RWPE2 (cell line): ENCODE measurements at places on chromosomes 2 and 18.
A peak's percentile ranks its signal among the peaks of the same experiment; 100 is the strongest.

DNA sequence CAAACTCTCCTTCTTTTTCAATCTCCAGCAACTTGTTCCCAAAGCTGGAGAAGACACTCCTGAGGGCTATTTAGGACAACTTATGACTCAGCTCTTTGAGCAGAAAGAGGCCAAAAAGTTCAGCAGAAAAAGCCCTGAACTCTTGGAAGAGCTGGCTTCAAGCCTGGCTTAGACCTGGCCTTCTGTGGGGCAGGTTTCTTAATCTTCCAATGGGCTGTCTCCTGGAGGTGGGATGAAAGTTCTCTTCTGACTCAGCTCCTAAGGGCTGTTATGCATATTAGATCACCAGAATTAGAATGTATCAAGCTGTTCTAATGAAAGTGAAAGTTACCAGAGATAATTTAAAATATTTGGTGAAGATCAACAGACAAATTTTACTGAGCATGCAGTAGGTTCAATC is 129.4 kb downstream of the RAD51AP2 start:
- no peaks in the 10 kb centered on the region for H3K27me3 ChIP-seq
- DNase-seq: no peak
- H3K4me1 ChIP-seq: no peaks in the 10 kb centered on the region
- H3K27ac ChIP-seq: no peak overlapping the region
- no peaks in the 10 kb centered on the region for H3K36me3 ChIP-seq
- H3K4me3 ChIP-seq: no peak overlapping the region

DNA sequence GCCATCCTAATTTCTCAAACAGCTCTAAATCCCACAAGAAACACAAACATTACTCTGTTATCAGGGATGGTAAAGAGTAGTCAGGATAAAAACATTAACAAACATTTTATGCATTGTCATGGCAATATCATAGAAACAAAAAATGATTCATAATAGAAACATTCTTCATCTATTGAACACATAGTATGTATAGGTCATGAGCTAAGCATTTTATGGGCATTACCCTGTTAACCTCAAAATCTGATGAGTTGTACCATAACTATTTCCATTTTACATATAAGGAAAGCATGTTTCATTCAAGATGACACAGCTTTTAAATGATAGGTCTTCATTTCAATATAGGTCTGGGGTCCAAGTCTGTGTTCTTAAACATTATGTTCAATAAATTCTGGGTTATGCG is 344.9 kb downstream of the RND3 start:
- H3K4me3 ChIP-seq: no peak overlapping the region
- H3K27ac ChIP-seq: peak overlapping the region; percentile 93
- peaks cover 32% of the 10 kb centered on the region for H3K4me1 ChIP-seq

- no peak for DNase-seq
- H3K36me3 ChIP-seq: no peaks in the 10 kb centered on the region
- peaks cover 13% of the 10 kb centered on the region for H3K4me1 ChIP-seq
- H3K4me3 ChIP-seq: no peak overlapping the region
Observed at GRCh38 chr2:29443627-29444026, 328.4 kb downstream of the CLIP4 start.

DNA sequence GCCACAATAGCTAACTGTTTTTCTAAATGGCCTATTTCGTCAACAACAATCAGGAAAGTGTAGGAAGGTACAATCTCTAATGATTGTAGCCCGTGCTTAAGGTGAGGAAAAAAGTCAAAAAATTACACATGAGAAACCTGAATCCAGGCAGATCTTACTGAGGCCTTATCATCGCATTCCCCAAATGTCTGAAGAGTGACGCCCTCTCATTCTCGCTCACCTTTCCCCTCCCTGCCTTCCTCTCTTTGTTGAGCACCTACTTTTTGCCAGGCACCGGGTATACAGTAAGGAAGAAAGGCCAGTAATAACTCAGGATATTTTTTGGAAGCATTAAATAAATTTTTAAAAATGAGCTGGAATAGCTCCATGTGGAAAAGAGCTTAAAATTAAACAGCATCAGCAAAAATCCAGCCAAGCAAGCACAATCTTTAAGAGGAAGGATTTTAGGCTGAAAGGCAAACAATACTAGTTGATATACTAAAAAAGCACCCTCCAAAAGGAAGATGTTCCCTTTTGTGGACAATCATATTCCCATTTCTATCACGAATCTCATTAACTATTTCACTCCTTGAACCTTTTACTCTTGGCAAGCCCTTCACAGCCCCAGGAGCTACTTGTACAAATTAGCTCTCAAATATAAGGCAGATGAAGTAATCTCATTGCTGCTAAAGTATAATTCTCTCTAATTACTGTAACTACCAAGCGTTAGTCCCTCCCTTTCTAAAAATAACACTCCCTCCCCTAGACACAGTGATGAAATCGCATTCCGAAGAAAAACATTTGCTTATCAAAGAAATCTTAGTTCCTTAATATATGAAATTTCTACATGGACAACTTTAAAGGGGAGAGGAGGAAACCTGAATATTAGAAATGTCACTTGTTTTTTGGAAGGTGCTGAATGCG is 40.0 kb downstream of the STAT1 start:
- H3K4me1 ChIP-seq: no peaks in the 10 kb centered on the region
- peaks cover 95% of the 10 kb centered on the region for H3K36me3 ChIP-seq
- H3K27me3 ChIP-seq: no peaks in the 10 kb centered on the region

DNA sequence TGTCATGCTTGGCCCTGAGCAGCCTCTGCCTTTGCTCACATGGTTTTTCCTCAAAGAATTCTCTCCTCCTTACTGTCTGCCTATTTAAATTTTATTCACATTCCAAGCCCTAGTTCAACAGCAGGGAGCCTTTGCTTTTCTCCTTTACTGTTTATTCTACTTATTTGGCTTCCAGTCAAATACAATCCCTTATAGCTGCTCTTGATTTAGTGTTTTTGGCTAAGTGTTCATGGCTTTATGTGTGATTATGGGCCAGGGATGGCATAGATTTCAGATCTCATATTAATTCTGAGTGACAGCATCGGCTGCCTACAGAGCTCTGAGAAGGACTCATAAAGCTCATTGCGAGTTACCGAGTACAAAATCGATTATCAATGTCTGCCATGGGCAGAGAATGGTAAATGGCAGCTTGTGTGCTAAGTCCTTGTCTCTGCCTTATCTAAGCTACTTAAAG is 106.7 kb downstream of the METTL8 start:
- DNase-seq: no peak
- peaks cover 14% of the 10 kb centered on the region for H3K36me3 ChIP-seq
- no peaks in the 10 kb centered on the region for H3K4me1 ChIP-seq
- no peak overlapping the region for H3K27ac ChIP-seq

DNA sequence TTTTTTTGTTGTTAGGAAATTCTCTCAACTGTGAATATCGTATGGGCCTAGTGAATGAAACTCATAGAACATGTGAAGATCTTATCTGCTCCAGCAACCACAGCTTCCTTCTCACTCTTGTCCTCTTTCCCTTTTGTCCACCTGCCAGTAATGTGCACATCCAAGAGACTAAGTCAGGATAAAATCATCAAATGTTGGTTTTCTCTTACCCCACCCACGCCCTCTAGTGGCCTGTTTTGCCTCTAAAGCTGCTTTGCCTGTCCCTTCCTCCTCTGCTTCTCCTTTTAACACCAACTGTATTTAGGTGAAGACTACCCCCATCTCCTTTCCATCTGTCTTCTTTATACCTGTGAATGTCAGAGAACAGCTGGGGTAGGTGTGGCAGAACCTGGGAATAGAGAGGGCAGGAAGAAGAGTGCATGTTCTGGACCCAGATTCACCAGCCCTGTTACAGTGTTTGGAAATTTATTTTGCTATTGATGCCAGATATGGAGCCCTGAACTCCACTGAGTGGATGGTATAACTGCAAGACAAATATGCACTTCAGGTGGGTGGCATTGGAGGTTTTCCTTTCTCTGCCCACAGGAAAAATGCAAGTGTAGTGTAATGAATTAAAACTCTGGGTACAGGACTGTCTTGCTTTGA is 8.4 kb upstream of the MGAT5 start:
- no peaks in the 10 kb centered on the region for H3K4me1 ChIP-seq
- no peak overlapping the region for H3K4me3 ChIP-seq
- H3K36me3 ChIP-seq: no peaks in the 10 kb centered on the region
- H3K27me3 ChIP-seq: no peaks in the 10 kb centered on the region
- no peak overlapping the region for H3K27ac ChIP-seq
- no peak for DNase-seq

DNA sequence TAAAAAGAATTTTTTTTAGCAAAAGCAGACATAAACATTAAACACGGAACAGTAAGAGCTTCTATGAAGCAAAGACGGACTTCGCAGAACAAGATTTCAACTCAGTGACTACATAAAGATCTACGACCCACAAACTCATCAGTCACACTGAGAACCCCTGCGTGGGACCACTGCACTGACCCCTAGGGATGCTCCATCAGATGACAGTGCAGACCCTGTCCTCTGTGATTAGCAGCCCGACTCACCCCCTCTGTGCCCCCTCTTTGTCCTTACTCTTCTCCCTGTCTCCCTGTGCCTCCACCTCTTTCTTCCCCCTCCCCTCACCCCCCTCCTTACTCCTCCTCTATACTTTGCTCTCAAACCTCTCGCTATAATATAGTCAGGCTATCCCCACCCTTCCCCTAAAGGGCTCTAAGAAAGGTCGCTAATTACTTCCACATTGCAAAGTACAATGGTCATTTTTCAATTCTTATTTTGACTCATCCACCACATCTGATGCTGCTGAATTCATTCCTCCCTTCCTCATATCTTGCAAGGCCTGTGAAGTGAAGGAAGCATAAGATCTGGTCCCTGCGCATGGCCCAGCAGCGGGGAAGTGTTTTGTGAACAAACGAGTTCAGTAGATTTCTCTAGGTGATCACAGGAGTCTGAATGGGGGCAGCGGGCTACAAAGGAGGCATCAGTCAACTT is 89.3 kb downstream of the CABYR start:
- H3K4me1 ChIP-seq: peaks cover 19% of the 10 kb centered on the region
- H3K27ac ChIP-seq: peak overlapping the region; percentile 20
- H3K36me3 ChIP-seq: no peaks in the 10 kb centered on the region; the same call in 1 of the 2 replicates
- DNase-seq: no peak

DNA sequence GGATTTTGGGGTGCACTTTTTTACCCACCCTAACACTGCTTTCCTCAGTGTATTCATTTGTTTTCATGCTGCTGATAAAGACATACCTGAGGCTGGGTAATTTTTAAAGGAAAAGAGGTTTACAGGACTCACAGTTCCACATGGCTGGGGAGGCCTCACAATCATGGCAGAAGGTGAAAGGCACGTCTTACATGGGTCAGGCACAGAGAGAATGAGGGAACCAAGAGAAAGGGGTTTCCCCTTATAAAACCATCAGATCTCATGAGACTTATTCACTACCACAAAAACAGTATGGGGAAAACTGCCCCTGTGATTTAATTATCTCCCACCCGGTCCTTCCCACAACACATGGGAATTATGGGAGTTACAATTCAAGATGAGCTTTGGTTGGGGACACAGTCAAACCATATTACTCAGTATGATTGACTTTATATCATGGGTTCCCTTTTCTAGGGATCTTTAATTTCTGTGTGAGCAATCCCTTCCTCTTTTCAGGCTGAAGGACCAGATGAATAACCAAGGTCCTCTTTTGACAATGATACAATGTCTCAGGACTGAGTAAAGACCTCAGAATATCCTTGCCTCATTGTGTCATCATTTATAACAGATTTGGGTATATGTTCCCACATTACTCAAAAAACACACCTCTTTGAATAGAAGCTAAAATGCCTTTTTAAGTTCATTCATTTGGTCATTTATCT is 100.1 kb upstream of the TRIB2 start:
- H3K4me3 ChIP-seq: no peak overlapping the region
- H3K4me1 ChIP-seq: no peaks in the 10 kb centered on the region
- no peak for DNase-seq
- H3K27me3 ChIP-seq: no peaks in the 10 kb centered on the region
- H3K27ac ChIP-seq: no peak overlapping the region
- no peaks in the 10 kb centered on the region for H3K36me3 ChIP-seq

DNA sequence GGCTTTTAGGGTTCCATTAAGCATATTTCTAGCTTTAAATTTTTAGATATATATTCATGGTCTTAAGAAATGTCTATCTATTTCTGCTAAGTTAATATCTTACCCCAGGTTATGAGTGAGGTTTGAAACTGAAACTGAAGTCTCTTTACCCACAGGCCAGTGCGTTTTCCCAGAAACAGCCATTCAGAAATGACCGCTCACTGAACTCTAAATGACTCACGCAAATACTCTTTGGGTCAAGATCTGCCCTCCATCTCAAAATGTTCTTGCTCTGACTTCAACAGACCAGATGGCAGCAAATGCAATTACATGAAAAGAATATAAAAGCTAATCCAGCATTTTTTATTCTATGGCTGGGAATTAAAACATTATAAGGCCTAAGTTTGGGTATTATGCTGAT is 315.2 kb downstream of the TDRD15 start:
- H3K36me3 ChIP-seq: no peaks in the 10 kb centered on the region
- no peak overlapping the region for H3K27ac ChIP-seq
- H3K4me3 ChIP-seq: no peak overlapping the region
- DNase-seq: no peak

DNA sequence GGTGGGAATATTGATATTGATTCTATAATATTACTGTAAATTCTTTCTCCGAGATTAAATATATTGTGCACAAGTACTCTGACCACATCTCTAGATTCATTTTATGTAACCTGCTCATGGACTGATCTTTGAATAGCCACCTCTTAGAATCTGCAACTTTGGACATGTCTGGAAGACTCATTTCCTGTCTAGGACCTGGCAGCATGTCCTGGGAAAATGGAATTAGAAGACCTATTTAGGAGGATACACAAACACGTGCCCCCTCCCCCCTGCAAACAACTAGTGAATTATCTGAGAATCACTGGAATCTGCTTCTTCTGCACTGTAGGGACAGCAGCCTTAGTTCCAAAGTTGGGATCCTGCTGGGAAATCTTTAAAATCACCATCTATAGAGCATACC is 94.1 kb downstream of the UBE2E3 start:
- DNase-seq: no peak
- H3K27ac ChIP-seq: peak overlapping the region; percentile 70
- no peaks in the 10 kb centered on the region for H3K27me3 ChIP-seq

DNA sequence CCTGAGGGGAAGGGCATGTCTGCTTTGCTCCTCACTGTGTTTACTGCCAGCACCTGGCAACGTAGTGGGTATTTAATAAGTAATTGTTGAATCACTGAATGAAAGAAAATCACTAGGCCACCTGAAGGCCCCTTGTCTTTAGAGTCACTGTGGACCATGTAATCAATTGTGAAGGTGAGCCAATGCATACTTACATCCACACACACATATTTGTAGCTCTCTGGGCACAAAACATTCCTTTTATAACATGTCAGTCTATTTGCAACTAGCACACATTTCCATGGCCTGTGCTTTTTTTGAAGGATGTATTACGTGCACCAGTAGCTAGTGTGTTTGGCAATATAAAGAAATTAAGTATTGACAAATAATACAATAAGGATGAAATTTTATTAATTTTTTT is 11.2 kb downstream of the ATP8B1 start:
- DNase-seq: no peak
- H3K4me3 ChIP-seq: no peak overlapping the region
- H3K27me3 ChIP-seq: no peaks in the 10 kb centered on the region
- no peaks in the 10 kb centered on the region; the same call in 1 of the 2 replicates for H3K36me3 ChIP-seq
